ENCODE measurements at places on chromosomes 5 and 9. TPM values are rescaled to one million over a fixed set of nuclear protein-coding genes. Genes with fewer than 3 reads are reported as not detected.

The RLN1 gene
- not detected for total RNA-seq

The OBP2B gene
- not detected for total RNA-seq

The PCDHGA5 gene
- 1.5 TPM for total RNA-seq

- DNase-seq: no peak
Observed at GRCh38 chr9:84955971-84956370, 286.4 kb downstream of the NTRK2 start.

- peak; percentile 42 for DNase-seq
Observed at GRCh38 chr9:19049917-19050636, 850 bp downstream of the RRAGA start.

DNA sequence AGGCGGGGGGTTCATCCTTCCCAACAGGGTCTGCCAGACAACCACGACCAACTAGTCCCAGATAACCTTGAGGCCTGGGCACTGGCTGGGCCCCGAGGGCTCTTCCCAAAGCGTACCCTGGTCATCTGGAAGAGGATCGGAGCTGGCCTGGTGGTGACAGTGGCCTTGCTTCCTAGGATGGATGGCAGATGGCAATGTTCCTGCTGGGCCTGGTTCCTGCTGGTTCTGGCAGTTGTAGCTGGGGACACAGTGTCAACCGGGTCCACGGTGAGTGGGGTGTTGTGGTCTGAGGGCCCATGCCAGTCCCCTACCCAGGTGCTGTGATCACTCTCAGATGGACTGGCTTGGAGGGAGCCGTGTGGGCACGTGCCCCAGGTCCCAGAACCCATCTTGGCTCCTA lies 2.0 kb downstream of the ADAMTSL2 start:
- DNase-seq: no peak

GRCh38 chr9:125594223-125594610 lies 112.8 kb downstream of the MAPKAP1 start:
- no peak for DNase-seq

DNA sequence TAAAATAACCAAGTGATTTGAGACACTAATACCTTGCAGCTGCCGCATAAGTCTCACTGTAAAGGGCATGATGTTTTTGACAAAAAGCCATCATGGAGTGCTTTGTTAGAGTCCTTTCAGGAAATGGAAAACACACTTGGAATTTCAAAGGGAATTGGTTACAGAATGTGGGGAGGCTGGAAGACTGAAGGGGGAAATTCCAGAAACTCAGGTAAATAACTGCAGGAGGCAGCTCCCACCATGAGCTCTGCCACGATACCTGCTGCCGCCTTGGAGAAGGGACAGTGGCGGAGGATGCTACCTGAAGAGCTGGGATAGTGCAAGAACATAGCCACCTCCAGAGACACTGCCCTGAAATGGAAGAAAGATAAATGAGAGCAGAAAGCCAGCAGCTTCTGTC lies 66.9 kb downstream of the PRKACG start:
- DNase-seq: no peak

DNA sequence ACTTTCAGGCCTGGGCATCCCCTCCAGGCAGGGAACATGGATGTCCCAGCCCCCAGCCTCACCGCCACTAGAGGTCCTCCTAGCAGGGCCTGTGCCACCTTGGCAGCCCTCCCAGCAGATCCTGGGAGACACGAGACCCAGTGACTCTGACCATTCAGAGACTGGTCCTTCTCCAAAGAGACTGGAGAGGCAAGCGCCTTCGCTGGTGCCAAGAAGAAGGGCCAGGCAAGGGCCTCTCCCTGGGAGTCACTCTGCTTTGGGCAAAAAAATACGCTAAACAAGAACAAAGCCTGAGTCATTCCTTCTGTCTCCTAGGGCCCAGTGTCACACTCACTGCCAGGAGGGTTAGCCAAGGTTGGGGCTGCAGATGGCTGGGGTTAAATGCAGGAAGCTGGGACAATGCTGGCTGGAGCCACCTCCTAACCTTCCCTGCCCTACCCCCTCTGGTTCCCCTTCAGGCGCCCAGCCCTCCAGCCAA lies 35.3 kb upstream of the SMIM23 start:
- DNase-seq: no peak

GRCh38 chr9:114532561-114533237 lies 27.4 kb upstream of the WHRN start:
- no peak for DNase-seq

DNA sequence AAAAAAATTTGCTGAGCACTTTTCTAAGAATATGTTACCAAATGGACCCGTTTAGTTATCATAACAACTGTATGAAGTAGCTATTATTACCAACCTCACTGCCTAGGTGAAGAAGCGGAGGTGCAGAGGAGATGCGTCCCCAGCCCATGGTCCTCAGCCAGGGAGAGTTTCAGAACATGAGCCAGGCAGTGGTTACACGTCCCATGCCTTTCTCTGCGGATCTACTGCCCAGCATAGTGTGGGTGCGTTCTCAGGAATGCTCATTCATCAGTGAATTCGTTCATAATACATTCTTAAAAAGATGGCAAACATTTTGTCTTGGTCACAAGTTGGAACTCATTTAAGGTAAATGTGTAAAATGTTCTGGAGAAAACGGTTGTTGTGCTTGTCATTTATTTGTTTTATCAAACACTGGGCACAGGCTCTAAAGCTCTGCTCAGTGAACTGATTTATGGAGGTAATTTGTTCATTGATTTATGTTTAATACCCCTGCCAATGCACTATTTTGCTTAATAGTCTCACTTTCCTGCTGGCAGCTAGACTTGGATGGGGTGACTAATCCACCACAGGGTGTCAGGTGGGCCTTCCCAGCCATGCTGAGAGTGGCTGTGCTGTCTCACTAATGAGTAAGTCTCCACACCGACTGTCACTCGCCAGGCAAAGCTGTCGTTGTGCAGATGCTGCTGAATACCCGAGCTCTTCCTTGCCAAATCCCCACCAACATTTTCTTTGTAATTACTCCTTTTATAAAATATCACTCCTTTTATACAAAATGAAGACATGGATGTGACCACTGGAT lies 248.8 kb downstream of the TENT4A start:
- DNase-seq: no peak

- peak; percentile 26 for DNase-seq
Observed at GRCh38 chr5:36691696-36692371, 85.4 kb downstream of the SLC1A3 start.

GRCh38 chr5:40984884-40985283 lies 75.6 kb downstream of the C7 start:
- DNase-seq: peak; percentile 47

- peak; percentile 14 for DNase-seq
Observed at GRCh38 chr5:8329773-8330172, 460.8 kb downstream of the MTRR start.

- DNase-seq: no peak
Observed at GRCh38 chr9:138119202-138120027, 241.8 kb downstream of the CACNA1B start.

DNA sequence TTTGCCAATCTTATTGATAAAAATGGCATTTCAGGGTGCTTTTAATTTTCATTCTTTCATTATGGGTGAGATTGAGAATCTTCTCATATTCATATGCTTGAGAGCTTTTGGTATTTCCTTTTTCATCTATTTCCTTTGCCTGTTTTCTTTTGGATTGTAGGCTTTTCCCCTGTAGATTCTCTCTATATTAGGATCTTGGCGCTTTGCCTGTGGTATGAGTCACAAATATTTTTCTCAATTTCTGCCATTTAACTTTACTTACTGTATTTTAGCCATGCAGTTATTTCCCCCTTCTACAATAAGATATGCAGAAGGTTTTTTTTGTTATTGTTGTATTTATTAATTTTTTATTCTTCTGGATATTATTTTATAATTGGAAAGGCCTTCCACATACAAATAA lies 21.5 kb upstream of the KLF9 start:
- DNase-seq: peak; percentile 83

DNA sequence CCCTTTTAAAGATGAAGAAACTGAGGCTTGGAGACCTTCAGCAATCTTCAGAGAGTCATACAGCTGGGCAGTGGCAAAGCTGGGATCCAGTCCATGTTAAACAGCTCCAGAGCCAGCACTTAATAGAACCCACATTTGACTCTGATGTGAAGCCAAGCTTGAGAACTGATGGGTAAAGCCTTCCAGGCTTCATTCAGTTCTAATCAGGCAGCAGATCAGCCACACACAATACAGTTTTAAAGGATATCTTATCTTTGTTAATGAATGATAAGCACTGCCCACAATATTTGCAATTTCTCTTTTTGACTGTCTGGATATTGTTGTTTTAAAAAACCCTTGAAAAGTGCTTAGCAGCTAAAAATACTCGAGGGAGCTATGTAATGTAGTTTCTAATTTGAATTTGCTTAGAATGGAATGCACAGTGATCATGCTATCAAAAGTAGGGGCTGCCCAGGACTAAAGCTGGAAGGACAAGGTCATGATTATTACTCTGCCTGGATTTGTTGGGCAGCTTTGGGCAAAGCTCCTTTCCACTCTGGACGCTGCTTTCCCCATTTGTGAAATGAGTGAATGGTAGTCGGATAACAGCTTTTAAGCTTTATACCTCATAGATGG lies 31.3 kb upstream of the HTR4 start:
- no peak for DNase-seq

- DNase-seq: no peak
Observed at GRCh38 chr9:135609366-135609955, 29.9 kb downstream of the GLT6D1 start.

DNA sequence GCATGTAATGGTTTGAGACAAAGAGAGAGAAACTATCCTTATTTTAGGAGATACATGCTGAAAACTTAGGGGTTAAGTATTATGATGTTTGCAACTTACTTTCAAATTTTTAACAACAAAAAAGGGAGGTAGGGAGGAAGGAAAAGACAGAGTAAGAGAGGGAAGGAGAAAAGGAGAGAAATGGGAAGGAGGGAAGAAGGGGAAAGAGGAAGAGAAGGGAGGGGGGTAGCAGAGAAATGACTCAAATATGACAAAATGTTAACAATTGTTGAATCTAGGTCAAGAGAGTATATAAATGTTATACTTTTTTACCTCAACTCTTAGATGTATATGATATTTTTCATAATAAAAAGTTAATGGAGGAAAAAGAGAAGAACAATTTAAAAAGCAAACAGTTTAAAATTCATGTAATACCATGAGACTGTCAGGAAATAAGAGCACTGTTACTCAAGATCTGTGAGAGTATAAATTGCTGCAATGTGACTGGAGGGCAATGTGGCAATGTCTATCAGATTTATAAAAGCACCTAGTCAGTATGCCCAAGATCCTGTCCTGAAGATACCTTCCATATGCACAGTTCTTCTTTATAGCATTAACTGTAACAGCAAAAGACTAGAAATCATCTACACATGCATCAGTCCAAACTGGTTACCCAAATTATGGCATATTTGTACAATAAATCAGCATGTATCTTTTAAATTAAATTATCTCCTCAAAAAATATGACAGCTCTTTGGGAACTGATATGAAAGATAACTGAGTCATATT lies 16.3 kb downstream of the FBXW11 start:
- DNase-seq: no peak

- peak; percentile 19 for DNase-seq
Observed at GRCh38 chr9:26975728-26976707, 19.8 kb downstream of the IFT74 start.

DNA sequence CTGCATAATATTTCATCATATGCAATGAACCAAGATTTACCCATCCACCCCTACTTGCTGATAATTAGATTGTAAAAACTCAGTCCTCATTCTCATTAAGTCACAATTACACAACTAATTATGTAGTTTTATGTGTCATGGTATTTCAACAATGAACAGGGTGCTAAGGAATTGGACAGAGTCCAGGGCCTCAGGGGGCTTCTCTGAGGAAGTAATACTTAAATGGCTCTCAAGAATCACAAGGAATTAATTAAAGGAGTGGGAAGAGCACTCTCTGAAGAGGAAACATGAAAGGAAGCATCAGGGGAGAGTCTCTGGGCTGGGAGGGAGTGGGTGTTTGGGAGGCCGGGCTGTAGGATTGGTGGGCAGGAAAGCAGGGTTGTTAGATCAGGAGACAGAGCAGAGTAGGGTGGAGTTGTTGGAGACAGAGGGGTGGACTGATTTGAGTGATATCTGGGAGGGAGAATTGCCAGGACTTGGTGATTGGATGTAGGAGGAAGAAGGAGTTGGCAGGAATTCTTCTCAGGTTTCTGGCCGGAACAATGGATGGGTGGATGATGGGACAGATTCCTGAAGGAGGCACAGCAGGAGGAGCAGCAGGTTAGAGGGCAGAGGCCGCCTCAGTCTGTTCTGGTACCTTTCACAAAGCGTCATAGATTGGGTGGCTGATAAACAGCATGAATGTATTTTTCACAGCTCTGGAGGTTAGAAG lies 23.0 kb upstream of the NSG2 start:
- no peak for DNase-seq

DNA sequence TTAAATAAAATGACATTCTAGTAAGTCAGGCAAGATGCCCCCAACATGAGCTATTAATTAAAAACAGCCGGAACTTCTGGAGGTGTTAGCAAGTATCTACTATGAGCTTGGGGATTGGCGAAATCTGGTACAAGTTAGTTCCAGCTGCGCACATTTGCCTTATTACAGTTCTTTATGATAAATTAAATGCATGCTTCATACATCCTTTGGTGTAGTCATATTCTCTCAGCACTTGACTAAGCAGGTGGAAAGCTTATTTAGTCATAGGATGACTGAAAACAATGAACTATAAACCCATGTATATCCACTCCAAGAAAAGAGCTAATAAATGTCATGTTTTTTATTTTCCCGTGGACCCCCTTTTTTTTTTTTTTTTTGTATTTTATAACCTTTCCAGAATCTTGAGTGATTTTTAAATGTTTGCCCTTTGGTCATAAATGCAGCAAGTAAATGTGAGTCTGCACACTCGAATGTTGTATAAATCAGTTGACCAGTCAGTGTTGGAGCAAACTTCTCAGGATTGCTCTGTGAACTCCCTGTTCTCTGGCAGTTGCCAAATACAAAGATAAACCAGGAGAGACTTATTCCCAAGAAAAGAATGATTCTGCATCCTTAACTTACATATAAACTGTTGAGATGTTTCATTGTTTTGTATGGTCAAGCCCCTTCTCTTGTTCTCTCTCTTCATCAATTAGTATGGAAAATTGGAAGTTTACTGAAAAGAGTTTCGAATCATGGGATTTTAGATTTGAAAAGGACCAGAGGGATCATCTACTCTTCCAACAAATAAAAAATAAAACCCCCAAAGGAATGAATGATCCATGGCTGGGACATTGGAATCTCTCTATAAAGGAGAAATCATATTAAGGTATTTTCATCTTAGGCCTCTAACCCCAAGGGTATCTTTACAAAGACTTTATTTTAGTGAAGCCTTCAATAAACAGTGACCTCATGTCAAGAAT lies 38.3 kb downstream of the PIK3R1 start:
- no peak for DNase-seq

DNA sequence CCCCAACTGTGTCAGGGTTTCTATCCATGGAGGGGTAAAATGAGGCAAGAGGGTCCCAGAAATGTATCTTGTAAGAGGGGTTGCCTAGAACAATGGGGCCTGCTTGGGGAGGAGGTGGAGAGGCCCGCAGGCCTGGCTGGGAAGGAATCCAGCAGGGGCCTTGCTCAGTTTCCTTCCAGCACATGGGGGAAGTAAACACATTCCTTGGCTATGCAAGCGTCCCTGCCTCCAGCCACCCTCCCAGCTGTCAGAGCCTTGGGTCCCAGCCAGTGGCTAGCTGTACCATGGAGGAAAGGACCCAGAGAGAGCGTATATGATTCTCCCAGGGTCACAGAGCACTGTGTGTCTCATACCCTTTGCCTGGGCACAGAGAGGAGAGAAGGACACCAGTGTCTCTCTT lies 71.1 kb upstream of the IL17B start:
- DNase-seq: peak; percentile 40
